ENCODE measurements at places on chromosomes 1 and 21.

- H3K27ac ChIP-seq, result peak overlapping the region; percentile 35
- peak overlapping the region; percentile 19 for H3K4me3 ChIP-seq
- no peaks in the 10 kb centered on the region for H3K27me3 ChIP-seq
- DNase-seq, result no peak
Observed at GRCh38 chr1:109273570-109274288, 9.2 kb downstream of the PSRC1 start.

GRCh38 chr1:223012938-223013337 is 130.1 kb downstream of the TLR5 start:
- no peaks in the 10 kb centered on the region for H3K27me3 ChIP-seq
- H3K4me3 ChIP-seq, result no peak overlapping the region
- H3K27ac ChIP-seq, result no peak overlapping the region
- H3K4me1 ChIP-seq, result peaks cover 7% of the 10 kb centered on the region

- DNase-seq, result no peak
- H3K4me1 ChIP-seq, result peaks cover 22% of the 10 kb centered on the region
- no peak overlapping the region for H3K4me3 ChIP-seq
- H3K27me3 ChIP-seq, result no peaks in the 10 kb centered on the region
- peaks cover 13% of the 10 kb centered on the region for H3K36me3 ChIP-seq
Observed at GRCh38 chr1:8364528-8365442, 46.9 kb downstream of the SLC45A1 start.

DNA sequence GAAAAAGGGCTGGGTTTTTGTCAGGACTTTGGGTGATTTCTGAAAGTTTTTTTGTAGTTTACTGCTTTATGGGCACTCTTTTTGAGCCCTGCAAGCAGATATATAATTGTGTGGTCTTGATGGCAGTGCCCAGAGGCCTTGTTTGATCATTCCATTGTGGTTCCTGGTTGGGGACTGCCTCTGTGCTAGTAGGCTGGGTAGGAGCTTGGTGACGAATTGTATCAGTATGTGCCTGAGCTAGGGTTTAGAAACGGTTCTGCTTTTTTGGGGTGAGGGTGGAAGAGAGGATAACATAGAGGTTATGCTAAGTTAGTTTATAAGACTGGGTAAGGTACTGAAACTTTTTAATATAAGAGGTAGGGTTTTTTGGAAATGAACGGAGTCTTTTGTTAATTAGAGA is 139.7 kb upstream of the ETV3 start:
- no peak overlapping the region for H3K27ac ChIP-seq
- no peaks in the 10 kb centered on the region for H3K36me3 ChIP-seq
- no peak overlapping the region for H3K4me3 ChIP-seq
- H3K27me3 ChIP-seq, result no peaks in the 10 kb centered on the region
